Foreskin keratinocyte (primary cell): ENCODE measurements at places on chromosomes 2 and 18. TPM values are rescaled to one million over a fixed set of nuclear protein-coding genes. Genes with fewer than 3 reads are reported as not detected.
A peak's percentile ranks its signal among the peaks of the same experiment; 100 is the strongest.

GRCh38 chr2:108630567-108631405 lies 88.5 kb upstream of the RANBP2 start:
- no peak for DNase-seq

DNA sequence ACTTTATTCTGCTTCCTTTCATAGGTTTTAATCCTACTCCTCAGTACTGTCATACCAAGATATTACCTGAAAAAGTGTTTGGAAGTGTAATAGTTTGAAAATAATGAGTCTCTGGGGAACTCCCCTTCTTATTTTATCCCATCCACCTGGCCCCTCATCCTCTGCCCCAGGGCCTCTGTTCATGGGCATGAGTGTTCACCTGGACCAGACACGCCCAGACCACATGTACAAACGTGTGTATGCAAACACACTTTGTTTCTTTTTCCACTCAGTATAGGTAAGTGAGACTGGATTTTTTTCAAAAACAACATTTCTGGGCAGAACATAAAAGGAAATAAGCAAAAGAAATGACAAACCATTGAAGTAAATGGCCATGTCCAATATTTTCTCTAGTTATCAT lies 62.1 kb upstream of the THSD7B start:
- peak; percentile 30 for DNase-seq

DNA sequence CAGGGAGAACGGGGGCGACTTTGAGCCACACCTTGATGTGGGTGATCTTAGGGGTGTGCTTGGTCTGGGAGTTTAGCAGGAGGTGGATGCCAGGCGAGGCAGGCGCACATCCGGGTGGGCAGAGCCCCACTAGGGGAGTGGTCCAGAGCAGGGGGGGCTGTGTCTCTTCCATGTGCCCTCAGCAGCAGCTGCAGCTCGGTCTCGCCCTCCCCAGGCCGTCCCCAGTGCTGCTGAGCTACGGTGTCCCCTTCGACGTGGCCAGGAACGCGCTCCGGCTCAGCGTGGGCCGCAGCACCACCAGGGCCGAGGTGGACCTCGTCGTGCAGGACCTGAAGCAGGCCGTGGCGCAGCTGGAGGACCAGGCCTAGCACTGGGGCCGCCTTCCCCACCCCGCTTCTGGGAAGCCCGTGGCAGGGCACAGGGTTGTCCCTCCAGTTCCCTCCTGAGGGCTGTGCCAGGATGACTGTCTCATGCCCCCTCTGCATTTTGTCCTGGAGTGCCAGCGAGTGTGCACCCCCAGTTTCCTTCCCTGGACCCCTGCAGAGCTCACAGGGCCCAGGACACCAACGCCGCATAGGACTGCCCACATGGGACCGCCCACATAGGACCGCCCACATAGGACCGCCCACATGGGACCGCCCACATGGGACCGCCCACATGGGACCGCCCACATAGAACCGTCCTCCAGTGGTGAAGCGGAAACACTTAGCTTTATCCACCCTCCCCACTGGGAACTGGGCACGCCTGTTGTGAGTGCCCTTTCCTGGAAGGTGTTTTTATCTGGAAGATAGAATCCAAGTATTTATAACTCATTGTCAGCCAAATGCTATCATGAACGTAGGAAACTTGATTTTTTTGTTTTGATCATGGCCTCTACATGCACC lies 1.9 kb upstream of the ESPNL start:
- no peak for DNase-seq

DNA sequence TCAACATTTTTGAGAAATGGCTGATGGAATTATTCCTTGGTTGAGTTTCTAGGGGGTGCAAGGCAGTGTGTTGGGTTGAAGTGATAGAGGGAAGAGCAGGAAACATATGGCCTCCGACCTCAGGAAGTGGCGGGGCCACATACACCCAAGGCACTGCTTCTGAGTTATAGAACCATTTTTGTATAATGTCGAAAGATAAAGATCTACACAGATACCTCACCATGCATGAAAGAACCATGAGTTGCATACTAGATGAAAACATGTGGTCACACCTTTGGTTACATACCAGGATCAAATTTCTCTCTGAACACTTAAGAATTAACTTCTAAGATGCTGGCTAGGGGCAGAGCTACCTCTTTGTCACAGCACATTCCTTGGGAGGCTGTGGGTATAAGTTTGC lies 23.2 kb downstream of the LAMA3 start:
- DNase-seq: no peak

- no peak for DNase-seq
Measured at GRCh38 chr2:5983511-5984272, 291.5 kb downstream of the SOX11 start.

DNA sequence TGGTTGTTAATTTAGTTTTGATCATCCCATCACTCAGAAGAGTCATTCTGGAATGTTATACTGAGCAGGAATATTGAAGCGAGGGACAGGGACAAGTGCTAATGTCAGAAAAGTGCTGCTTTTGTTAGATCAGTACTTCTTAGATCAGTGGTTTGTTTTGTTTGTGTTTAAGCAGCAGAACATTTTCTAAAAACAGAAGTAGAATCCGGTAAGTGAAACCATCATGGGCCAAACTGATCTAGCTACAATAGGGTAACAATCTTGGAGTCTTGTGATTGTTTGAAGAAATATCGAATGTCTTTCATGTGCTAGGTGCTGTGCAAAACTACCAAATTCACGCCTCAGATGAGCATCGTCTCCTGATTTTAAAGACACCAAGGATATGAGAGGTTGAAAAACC lies 45.1 kb upstream of the SEC11C start:
- DNase-seq: no peak

- no peak for DNase-seq
Measured at GRCh38 chr18:9175115-9175514, 38.5 kb downstream of the ANKRD12 start.

DNA sequence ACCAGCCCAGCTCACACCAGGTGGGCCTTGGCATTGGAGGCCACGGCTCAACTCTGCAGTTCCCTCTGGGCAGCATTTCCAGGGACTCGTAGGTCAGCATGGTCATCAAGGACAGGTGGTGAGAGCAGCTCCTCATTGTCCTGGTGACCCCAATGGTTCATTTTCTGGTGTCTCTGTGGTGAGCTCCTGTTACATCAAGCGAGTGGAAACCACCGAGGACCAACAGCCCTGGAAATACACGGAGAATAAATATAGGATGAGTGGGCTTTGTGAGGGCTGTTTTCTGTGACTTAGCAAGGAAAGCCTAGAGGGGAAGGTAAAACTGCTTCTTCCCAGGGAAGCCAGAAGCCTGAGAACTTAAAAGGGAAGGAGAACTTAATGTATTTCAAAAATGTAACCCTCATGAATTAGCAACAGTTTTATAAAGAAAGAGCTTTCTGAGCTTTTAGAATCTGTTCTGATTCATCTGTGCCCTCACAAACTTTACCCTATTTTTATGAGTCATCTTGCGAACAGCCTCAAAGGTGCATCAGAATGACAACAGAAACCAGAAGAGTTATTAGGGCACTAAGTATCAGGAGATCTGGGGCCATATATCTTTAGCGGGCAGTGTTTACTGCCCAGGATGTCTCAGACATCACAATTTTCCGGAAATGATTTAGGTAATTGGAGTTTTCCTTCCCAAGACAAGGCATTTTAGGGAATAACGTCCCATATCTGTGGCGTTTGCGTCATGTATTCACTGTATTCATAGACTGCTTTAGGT lies 18.7 kb downstream of the C2orf92 start:
- peak; percentile 46 for DNase-seq

DNA sequence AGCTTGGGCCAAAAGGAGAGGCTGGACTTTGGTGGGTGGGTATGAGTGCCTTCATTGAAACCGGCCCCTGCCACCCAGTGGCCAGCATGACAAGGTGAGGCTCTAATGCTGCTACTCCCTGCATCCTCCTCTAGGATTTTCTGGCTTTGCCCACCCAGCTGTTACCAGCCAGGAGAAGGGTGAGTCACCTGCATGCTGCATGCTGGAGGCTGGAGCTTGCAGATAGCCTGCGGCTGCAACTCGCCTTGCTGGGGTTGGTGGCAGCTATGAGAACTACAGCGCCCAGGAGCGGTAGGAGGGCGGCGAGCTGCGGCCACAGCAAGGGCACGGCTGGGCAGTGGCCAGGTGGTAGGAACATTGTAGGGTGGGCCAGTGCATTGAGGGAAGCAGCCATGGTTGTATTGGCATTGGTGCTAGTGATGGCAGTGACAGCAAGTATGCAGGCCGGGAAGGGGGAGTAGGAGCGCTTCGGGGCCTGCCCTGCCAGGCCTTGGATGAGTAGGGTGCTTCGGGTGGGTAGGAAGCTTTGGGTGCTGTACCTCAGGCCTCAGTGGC lies 75.4 kb upstream of the SLC35G4 start:
- no peak for DNase-seq

DNA sequence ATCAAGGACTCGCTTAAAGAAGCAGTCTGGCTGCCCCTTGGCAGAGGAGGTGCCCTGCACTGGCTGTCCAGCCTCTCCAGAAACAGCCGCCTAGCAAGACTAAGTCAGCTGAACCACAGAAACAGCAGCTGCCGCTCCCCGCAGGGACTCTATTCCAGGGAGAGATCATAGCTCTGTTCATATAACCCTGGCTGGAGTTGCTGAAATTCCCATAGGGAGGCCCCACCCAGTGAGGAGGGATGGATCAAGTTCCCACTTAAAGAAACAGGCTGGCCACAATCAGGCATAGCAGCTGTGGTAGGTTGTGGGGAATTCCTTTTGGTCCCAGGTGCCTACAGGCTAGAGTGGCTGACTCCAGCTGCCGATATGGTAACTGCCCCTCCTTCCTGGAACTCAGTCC lies 74.2 kb upstream of the MC4R start:
- DNase-seq: no peak

- DNase-seq: peak; percentile 40
Measured at GRCh38 chr2:203583701-203584100, 48.6 kb upstream of the RAPH1 start.

DNA sequence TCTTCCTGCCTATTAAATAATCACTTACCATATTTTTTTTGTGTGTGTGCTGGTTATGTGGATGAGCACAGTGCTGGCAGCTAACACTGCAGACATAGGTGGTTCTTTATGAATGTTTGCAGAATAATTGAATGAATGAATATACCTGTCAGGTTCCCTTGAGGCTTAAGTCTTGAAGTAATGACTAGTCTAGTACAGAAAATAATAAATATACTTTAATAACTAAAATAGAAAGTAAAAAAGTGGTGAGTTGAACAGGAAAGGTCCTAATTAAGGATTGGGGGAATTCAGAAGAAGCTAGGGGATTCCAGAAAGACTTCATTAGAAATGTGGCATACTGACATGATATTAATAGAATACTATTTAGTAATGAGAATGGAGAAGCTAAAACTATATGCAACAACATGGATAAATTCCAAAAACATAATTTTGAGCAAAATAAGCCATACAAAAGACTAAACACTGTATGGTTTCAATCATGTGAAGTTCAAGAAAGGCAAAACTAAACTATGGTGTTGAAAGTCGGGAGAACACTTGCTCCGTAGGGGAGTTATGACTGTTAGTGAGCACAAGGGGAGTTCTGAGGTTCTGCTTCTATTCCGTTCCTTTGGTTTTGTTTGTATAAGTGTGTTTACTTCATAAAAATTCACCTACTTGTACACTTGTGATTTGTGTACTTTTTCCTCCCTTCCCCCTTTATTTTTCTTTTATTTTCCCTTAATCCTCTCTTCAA lies 464.6 kb downstream of the MTX2 start:
- no peak for DNase-seq

- peak; percentile 38 for DNase-seq
Measured at GRCh38 chr18:26655525-26656430, 107.4 kb upstream of the KCTD1 start.

- no peak for DNase-seq
Measured at GRCh38 chr2:168165985-168166901, 81.2 kb downstream of the STK39 start.

- no peak for DNase-seq
Measured at GRCh38 chr2:85325466-85325811, 2.4 kb downstream of the TGOLN2 start.

GRCh38 chr2:67456428-67456827 lies 59.3 kb downstream of the ETAA1 start:
- no peak for DNase-seq

Gene MARCO
- 0.11 and 0.22 TPM in 2 replicates for polyA plus RNA-seq

Gene RASGRP3
- 0.19 and 0.22 TPM in 2 replicates for polyA plus RNA-seq

Gene FEV
- not detected in 2 replicates for polyA plus RNA-seq

Gene VAMP5
- polyA plus RNA-seq: 5.3 and 6.3 TPM in 2 replicates

Gene ARHGEF4
- polyA plus RNA-seq: 13.8 and 14.1 TPM in 2 replicates
